IMR-90 (cell line): ENCODE measurements at places on chromosomes 2 and 18. TPM values are rescaled to one million over a fixed set of nuclear protein-coding genes. Genes with fewer than 3 reads are reported as not detected.
A peak's percentile ranks its signal among the peaks of the same experiment; 100 is the strongest.

DNA sequence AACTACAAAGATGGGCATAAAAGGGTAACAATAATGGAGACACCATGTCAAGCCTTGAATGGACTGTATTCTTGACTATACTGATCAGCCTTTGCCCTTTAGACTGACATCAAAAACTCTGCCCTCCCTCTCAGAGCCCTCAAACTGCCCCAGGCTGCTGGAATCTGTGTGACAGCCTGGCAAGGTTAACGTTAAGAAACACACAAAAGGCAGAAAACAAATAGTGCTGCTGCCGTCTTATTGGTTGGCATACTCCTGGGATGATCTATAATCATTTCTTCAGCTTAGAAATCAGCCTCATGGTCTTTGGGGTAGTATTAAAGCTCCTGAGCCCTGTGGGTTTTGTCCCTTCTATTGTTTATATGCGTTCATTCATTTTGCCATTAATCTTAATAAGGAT is 338.0 kb downstream of the DCC start:
- no peak for DNase-seq

DNA sequence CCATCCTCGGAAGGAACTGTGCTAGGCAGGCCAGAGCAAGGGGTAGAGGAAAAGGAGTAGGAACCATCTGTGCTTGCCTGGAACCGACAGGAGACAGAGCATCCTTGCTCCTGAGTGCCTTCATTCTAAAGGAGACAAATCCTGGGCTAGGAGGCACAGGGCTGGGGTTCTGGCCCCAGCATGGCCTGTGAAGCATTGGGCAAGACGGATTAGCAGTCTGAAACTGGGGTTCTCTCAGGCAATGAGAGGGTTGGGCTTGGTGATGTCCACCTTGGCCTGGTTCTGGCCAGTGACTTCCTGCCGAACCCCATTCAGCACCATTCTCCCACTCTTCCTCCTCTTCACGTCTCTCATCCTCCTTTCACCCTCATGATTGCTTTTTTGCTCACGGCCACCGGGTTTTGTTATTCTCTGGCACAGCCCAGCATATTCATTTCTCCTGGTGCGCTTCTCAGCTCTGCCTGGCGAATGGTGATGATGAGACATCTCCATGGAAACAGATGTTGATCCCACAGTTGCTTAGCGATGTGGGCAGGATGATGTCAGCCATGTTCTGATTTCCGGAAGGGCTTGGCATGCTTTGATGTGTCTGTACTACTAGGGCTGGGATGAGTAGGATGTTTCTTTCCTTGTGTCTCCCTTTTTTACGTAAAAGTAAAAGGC is 127.7 kb downstream of the CAPN13 start:
- DNase-seq, result peak; percentile 59

GRCh38 chr18:40565805-40566509 is 1389.1 kb upstream of the PIK3C3 start:
- DNase-seq, result no peak

DNA sequence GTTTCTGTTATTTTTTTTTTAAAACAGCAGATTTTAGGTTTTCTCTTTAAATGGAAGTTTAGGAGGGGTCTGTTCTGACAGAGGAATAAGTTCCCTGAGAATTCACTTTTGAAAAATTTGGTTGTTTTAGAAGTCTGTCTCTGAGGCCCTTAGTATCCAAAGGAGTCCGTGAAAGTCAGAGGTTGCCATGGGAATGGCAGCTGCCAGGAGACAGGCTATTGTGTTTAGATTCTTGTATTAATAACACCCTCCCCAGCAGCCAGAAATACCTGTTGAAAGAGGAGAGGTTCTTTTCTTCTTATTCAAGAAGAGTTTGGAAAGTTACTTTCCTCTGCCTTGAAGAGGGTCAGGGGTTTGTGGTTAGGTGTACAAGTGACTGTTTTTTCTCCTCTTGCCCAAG is 29.5 kb downstream of the TNP1 start:
- DNase-seq, result no peak

- no peak for DNase-seq
These were observed 833.2 kb downstream of the GALR1 start for GRCh38 chr18:78082816-78083215.

DNA sequence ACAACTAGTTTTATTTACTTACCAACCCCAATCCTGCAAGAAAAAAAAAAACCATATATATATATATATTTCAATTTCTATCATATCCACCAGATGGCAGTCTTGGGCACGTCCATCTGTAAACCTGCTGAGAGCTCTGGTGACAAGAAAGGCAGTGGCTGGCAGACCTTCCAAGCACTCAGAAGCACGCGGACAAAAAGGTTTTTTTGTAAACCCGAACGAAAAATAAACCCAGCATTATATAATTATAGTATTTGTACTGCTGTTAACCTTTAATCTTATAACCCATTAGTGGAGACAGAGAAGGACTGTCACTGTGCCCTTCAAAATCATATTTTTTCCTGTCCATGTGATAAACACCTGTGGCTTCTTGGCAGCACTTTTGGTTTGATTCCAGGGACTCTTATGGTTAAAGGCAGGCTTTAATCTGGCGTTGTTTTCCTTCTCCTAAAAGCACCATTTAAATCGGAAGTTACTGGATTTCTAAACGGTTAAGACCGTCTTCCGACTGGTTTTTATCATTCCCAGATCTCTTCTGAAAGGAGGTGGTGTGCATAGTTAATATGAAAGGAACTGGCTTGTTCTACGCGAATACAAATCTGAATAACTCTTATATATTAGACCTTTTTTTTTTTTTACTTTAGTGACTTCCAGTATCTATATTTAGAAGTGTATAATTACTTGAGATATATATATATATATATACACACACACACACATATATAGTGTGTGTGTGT is 31.0 kb upstream of the SLC3A1 start:
- DNase-seq, result peak; percentile 68

The REG1B gene
- polyA plus RNA-seq, result not detected in 2 replicates

- DNase-seq, result no peak
These were observed 648.3 kb upstream of the PKDCC start for GRCh38 chr2:41399437-41400087.

GRCh38 chr2:153519257-153519875 is 40.8 kb upstream of the RPRM start:
- DNase-seq, result peak; percentile 39

- DNase-seq, result peak; percentile 2
These were observed 157.0 kb upstream of the TNP1 start for GRCh38 chr2:217016796-217017419.

DNA sequence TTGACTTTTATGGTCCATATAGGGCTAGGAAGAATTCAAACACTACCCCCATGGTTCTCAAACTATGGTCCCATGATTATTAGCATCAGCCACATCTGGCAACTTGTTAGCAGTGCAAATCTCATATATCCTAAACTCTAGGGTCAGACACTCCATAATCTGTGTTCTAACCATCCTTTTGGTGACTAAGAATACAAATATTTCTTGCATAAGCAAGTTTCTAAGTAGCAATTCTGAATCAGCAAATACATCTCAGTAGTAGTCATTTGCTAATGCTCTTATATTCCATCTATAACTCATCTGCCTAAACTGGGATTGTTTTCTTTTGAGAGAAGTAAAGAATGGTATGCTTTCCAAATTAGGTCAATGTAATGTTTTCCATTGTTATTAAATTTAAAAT is 447.3 kb downstream of the TMX3 start:
- DNase-seq, result peak; percentile 90

The CXCR1 gene
- polyA plus RNA-seq, result not detected in 2 replicates

The CREG2 gene
- 0.17 and 0.24 TPM in 2 replicates for polyA plus RNA-seq

- no peak for DNase-seq
These were observed 444.1 kb downstream of the XIRP2 start for GRCh38 chr2:167332358-167332757.

- DNase-seq, result no peak
These were observed 155.6 kb downstream of the NDUFA10 start for GRCh38 chr2:239869272-239870155.

The FAM161A gene
- polyA plus RNA-seq, result 0.63 and 0.80 TPM in 2 replicates

The DPP4 gene
- polyA plus RNA-seq, result 9.8 and 13.2 TPM in 2 replicates

GRCh38 chr2:165632594-165632993 is 161.5 kb downstream of the GALNT3 start:
- no peak for DNase-seq

DNA sequence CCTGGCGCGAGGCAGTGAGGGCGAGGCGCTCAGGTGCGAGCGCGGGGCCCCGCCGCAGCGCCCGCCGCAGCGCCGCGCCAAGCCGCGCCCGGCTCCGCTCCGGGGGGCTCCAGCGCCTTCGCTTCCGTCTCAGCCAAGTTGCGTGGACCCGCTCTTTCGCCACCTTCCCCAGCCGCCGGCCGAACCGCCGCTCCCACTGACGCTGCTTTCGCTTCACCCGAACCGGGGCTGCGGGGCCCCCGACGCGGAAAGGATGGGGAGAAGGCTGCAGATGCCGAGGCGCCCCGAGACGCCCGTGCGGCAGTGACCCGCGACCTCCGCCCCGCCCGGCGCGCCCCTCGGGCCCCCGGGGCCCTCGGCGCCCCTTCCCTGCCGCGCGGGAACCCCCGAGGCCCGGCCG is 328 bp upstream of the INHBB start:
- no peak for DNase-seq

The NT5C1B gene
- not detected in 2 replicates for polyA plus RNA-seq

The CAVIN2 gene
- 7.7 and 8.3 TPM in 2 replicates for polyA plus RNA-seq

The MOGAT1 gene
- polyA plus RNA-seq, result not detected in 2 replicates

GRCh38 chr2:42135381-42136312 is 33.5 kb upstream of the EML4 start:
- no peak for DNase-seq

- no peak for DNase-seq
These were observed 291.8 kb downstream of the NEDD4L start for GRCh38 chr18:58335821-58336220.

The GALNT13 gene
- polyA plus RNA-seq, result 0.03 TPM in 1 of 2 replicates, not detected in the other

DNA sequence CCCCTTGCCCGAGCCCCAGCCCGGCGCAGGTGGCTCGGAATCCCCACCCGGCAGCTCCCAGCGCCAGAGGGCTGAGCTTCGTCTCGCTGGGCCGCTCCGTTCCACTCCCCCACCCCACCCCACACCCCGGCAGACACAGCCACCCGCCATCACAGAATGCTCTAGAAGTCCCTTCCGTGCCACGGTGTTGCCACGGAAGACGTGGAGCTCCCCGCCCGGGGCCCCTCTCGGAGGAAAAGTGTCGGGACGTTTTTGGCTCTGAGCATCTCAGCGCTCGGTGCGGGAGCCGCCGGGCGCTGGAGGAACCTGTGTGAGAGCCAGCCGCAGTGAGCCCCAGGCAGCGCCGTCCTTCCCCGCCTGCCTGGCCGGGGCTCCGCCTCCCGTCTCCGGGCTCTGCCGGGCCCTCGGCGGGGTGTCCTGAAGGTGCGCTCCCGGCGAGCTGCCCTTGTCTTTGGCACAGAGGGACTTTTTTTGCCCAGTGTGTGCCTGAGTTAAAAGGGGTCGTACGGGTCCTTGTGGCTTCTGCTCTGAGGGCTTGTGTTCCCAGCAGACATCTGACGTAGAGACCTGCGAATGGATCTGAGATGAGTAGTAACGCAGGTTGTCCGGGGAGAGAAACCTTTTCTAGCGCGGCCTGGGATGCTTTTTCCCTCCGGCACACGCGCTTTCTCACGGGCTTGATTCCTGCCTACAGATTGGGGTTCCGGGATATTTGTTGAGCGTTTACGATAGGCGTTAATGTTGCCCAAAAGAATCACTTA is 1.8 kb downstream of the ZCCHC2 start:
- DNase-seq, result peak; percentile 45

DNA sequence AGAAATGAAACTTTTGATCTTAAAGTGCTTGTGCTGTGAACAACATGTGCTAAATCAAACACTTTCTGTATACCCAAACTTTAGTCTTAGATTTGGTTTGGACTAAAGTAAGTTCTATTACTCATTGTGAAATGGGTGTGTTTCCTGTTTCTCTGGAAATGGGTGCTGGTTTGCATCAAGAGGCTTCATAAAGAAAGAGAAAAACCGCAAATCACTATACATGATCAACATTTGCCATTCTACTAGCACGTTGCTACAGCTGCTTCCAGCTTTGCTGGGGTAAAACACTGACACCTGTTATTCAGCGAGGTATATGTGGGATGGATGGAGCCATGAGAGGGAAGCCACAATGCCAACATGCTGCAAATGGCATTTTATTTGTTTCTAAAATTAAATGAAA is 547.0 kb upstream of the ACVR2A start:
- no peak for DNase-seq

- DNase-seq, result no peak
These were observed 72.5 kb downstream of the DOCK10 start for GRCh38 chr2:224969633-224970260.

The CDH7 gene
- polyA plus RNA-seq, result not detected in 2 replicates

DNA sequence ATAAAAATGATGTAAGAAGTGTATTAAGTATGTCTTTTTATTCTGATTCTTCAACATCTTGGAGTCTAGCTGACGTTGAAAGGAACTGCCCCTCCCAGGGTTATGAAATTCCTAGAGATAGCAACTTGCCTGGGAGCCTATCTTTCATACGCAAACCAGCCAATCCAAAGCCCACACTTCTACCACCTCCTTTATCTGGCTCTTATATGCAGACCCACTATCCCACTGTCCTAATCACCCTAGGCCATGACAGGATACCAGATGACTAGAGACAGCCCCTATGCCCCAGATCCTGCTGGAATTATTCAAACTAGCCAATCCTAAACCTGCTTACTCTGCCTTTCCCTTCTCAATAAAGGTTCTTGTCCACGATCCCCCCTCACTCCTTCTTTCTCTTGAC is 11.8 kb upstream of the CDC42EP3 start:
- DNase-seq, result no peak

- no peak for DNase-seq
These were observed 17.3 kb downstream of the ZBTB7C start for GRCh38 chr18:48391868-48392267.

- peak; percentile 14 for DNase-seq
These were observed 636.1 kb downstream of the TDRD15 start for GRCh38 chr2:21759819-21760218.

GRCh38 chr2:3465328-3465727 is 54.0 kb downstream of the ADI1 start:
- DNase-seq, result no peak

The KCNF1 gene
- 1.4 TPM in 2 replicates for polyA plus RNA-seq

The LYG2 gene
- not detected in 2 replicates for polyA plus RNA-seq

GRCh38 chr2:204180649-204181048 is 244.1 kb downstream of the ICOS start:
- DNase-seq, result no peak

The RAPGEF4 gene
- 1.7 and 1.8 TPM in 2 replicates for polyA plus RNA-seq

The ITM2C gene
- 274 and 275 TPM in 2 replicates for polyA plus RNA-seq

GRCh38 chr2:100105678-100106054 is 36.7 kb downstream of the AFF3 start:
- DNase-seq, result peak; percentile 53

The PPP4R3B gene
- 8.9 and 11.9 TPM in 2 replicates for polyA plus RNA-seq

DNA sequence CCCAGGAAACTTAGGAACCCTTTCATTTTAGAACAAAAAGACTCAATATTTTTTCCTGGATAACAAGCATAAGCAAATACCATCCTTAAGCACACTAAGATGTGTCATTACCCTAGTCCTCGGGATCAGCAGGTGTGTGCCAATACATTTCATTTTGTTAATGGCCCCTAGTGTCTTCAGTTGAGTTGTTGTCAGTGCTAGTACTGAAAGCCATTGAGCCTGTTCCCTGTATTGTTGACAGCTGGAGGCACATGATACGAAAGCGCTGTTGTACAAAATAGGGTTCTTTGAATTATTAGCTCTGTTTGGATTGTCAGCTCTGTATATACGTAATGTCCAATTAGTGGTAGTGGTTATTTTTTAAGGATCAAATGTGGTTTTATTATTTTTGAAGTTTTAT is 29.5 kb downstream of the VAPA start:
- no peak for DNase-seq

The CTLA4 gene
- not detected in 2 replicates for polyA plus RNA-seq

- DNase-seq, result peak; percentile 52
These were observed at the start of gene TCF4 for GRCh38 chr18:55588111-55588869. Gene TCF4, minus strand, starts transcription at chr18:55588192. Its CDS starts 1,076 bp downstream, at chr18:55587116.
